ENCODE measurements at places on chromosomes 12 and 14.

DNA sequence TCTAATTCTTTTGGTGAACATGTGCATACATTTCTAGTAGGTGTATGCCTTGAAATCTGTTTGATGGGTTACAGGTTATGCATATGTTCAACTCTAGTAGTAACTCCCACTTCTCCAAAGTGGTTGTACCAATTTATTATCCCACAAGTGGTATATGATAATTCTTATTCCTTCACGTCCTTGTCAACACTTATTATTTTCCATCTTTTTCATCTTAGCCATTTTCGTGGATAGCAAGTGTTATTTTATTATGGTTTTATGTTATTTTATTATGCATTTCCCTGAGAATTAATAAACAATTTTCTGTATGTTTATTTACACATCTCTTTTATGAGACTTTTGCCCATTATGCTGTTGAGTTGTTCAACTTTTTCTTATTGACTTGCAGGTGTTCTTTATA, 11.2 kb upstream of the AMIGO2 start:
- DNase-seq: no peak

- no peak for DNase-seq
Observed at GRCh38 chr12:65602610-65603295, 221.5 kb upstream of the HMGA2 start.

DNA sequence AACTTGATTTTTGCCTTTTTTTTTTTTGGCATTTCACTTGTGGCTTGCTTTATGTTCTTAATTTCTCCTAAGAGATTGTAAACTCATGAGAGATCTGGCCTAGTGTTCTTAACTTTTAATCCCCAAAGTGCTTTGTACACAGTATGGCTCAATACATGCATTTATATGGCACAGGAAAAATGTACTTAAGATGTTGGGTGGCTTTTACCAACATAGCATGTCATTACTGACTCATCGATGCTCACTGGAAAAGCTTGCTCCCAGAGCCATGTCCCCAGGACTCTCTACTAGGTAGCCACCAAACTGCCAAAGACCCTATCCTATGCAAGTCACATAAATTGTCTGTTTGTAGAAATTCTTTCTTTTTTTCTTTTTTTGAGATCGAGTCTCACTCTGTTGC, 13.1 kb upstream of the SMCO3 start:
- DNase-seq: no peak

GRCh38 chr14:85527006-85527405, 2.9 kb upstream of the FLRT2 start:
- DNase-seq: no peak

- DNase-seq: no peak
Observed at GRCh38 chr12:131166717-131167116, 213.0 kb downstream of the ADGRD1 start.

DNA sequence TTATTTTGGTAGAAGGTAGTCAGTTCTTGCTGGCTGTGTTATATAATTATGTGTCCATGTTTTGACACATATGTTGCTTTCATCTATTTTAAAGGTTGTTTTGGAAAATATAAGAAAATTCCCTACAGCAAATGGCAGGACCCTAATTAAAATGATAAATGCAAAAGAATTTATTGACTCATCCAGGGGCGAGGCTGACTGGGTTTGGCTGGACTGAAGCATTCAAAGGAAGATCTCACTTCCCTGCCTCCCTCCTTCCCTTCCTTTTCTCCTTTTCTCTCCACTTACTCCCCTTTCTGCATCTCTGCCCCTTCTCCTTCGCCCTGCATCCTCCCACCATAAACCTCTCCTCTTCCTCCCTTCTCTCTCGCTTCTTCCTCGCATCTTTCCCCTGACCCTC, 129.6 kb downstream of the SNAPC1 start:
- no peak for DNase-seq

DNA sequence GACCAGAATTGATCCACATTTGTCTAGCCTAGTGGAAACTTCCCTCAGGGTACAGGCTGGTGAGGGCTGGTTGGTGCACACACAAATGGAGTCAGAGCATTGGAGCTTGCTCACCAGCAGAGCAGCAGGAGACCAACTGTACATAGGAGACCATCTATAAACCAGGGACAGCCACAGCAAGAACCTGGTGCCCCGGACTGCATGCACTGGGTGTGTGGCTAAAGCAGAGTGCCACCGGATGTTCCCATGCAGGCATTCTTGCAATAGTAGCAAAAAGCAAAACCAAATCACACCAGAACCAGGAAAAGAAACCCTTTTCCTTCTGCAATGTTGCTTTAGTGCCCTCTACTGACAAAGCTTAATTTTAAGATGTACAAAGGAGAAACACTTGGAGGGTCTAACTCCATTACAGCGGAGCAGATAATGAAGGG, 136.4 kb downstream of the MDGA2 start:
- DNase-seq: no peak

- no peak for DNase-seq
Observed at GRCh38 chr14:65704850-65705249, 292.3 kb downstream of the FUT8 start.

DNA sequence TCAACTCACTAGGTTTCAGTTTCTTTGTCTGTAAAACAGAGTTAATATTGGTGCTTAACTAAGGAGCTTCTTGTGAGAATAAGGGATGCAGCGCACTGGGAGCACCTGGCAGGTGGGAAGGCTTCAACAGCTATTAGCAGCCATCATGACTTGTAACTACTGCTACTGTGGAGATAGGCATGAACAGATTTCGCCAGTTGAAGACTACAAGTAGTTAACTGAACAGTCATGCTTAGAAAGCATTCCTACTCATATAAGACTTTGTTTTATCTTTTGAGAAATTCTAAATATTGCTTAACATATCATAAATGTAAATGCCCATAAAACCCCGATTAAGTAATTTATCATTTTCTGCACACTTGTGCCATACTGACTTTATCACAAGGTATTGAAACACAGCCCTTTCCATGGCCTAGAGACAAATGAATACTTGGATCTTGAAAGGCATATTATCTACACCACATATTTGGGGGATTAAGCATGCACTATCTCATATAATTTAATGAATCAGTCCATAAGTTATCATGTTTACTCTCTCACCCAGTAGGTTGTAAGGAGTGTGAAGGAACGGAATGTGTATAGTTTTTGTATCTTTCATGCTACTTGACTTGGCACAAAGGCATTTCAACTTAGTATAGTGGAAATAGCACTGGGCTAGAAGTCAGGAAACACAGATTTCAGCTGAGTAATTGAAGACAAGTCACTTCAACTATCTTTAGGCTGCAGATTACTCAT, 16.1 kb downstream of the NTN4 start:
- no peak for DNase-seq

DNA sequence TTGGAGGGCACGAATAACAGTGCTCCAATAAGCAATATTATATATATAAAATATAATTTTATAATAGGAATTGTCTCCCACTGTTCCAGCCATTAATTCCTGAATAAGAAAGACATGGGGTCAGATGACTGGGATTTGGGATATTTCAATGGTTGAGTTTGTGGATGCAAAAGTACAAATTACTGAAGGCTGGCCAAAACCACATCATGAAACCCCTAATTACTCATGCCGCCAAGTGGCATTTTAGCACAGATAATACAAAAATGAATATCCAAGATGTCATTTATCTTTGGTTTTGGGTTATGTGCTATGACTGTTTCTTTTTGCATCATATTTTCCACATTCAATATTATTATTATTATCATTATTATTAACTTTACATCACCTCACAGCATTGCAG, 261.4 kb upstream of the TBX3 start:
- no peak for DNase-seq

- DNase-seq: no peak
Observed at GRCh38 chr14:90454041-90455000, 57.5 kb downstream of the CALM1 start.

DNA sequence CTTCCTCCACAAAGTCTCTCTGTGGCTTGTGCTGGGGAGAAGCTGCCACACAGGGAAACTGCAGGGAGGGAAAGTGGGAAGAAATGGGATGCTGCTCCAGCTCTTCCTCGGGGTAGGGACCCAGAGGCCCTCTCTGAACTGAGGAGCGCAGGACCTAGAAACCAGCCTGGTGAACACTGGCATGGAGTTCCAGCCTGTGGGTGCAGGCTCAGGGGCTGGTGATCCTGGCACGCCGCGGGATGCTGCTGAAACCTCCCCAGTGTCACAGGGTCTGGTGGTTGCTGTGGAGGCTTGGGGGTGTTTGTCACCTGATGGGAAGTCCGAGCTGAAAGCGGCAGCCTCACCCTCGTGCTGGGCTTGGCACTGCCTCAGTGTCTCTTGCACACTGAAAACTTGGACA, 5.2 kb upstream of the KRT75 start:
- DNase-seq: no peak

DNA sequence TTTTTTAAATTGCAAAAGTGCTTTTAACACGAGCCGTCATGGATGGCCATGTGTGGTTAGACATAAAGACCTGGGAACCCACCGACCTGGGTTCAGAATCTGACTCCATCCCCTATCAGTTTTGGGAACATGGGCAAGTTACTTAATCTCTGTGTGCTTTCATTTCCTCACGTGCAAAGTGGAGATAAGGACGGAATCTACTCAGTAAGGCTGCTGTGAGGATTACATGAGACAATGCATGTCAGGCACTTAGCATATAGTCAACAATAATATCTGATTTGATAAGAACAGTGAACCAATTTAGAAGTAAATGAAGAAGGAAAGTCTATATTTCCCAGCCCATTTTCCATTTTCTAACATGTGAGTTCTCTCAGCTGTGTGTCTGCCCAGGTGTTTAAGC, 235.4 kb downstream of the SUDS3 start:
- DNase-seq: no peak

DNA sequence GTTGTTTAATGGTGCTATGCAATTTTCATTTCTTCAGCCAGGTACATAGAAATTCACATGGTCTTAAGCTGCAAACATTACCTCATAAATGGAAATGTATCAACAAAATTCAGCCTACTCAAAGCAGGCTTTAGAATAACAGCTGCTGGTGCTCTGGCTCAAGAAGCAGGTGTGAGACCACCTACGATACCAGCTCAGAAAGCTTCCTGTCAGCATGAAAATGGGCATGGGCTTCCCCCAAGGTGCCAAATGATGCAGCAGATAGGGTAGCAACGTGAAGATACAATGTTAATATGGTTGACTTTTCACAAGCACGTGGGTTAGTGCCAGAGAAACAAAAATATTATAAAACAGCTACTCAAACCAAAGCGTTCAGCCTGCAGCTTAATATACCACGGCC, 343.4 kb upstream of the PRICKLE1 start:
- DNase-seq: no peak

DNA sequence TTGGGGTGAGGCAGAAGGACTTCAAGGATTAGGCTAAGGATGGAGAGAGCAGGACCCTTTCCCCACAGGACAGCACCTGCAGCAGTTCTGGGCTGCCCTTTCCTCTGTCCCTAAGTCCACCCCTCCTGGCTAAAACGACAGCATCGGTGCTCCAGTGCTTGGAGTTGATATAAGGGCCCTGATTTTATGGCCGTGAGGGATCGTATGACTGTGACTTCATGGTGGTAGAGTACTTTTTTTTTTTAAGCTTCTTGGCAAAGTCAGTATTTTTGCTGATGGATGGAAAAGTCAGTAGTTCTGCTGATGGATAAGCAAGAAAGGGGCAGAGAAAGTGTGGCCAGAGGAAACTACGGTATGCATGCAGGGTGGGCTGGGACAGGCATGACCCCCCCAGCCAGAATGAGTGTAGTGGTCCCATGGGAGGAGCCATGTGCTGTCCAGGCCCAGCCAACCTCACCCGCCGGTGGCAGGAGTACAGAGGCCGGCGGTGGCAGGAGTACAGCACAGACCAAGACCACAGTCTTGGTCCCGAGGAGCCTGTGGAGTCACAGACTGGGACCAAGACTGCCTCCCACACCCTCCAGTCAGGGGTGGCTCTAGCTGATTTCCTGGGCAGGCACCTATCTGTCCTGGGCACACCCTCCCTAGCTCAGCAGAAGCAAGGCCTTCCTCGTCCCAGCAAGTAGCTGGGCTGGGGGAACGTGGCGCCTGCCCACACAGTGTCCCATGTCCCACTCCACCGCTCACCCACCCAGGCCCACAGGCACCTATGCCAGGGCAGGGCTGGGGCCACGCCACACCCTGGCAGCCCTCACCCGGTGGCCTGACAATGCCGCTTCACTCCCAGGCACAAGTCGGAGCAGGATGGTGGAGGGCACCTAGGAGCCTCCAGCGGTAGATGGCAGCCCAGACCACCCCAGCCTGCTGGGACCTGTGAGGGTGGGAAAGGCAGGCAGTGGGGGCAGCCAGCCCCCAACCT, 46.3 kb downstream of the CCDC88C start:
- no peak for DNase-seq

- DNase-seq: no peak
Observed at GRCh38 chr12:108526482-108527165, 11.5 kb downstream of the FICD start.

DNA sequence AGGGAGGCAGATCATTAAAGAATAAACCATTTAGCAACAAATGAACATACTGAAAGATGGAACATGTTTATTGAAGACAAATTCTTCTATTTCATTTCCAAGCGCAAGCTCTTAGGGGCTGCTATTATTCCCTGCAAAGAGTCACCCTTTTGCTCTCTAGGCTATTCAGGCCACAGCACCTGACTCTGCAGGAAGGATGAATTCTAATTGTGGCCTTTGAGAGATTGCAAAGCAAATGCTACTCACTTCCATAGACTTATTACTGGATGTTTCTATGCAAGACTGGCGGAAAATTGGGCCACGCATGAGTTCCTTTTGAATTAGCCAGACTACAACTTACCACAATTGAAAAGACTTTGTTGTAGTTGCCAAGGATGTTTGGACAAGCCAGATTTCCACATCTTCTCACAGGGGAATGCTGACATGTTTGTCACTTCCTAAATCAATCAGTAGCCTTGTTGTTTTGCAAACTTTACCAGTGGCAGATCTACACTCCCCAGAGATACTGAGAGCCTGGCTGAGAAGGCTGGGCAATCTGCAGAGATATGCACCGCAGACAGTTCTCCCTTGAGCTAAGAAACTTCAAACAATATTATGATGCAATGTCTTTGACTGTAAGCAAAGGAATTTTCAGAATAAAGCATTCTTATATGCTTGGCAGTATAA, 334.3 kb upstream of the SYT1 start:
- no peak for DNase-seq

- DNase-seq: no peak
Observed at GRCh38 chr12:29797565-29798355, 14.0 kb upstream of the TMTC1 start.

DNA sequence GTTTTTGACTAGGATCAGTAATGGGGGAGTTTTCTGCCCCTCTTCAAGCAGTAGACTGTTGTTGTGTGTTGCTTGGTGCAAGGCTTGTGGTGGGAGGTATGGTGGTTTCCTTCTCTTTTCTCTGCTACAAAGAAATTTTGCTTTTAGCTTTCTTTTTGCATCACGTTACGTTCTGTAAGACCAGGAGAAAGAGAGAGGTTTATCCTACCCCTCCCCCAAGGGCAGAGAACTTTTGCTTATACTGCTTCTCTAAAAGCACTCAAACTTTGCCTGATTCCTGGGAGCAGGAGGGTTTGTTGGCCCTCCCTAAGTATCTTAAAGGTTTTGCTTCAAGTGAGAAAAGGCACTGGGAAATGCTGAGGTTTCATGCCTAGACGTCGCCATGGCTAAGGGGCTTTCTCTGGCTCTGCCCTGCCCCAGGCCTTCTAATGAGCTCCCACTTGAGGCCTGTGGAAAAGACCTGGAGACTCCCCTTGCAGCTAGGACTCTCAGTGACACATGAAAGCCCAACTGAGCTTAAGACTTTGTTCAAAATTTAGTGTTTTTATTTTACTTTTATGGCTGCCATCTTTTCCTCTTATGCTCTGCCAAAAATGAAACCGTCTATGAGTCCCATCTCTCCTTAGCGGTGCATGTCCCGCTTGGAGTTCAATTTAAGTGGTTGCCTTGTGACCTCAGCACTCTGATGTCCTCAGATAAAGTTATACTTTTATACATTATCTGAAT, 49.2 kb downstream of the EIF2S3B start:
- no peak for DNase-seq

All from effector memory CD4-positive, alpha-beta T cell (primary cell).